Right lung (tissue), 10 donors: ENCODE measurements at places on chromosomes 2 and 18. TPM values are rescaled to one million over a fixed set of nuclear protein-coding genes. Genes with fewer than 3 reads are reported as not detected.

Gene RFX8
- polyA plus RNA-seq, result 0.91 TPM

DNA sequence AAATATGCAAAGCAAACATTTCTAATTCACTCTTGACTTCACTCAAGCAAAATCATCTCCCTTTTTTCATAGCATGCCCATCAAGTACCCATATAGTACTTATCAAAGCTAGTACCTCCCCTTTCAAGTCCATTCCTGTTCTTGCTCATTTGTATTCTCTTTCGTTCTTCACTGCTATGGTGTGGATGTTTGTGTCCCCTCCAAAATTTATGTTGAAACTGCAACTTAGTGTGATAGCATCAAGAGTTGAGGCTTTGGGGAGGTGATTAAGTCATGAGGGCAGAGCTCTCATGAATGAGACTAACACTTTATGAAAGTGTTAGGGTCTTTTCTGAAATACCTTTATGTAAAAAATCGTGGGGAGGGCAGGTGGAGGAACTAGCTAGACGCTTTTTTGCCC lies 52.9 kb downstream of the RNU4ATAC start:
- no peak for DNase-seq

GRCh38 chr2:191645434-191646162 lies 32.3 kb upstream of the NABP1 start:
- DNase-seq, result no peak

DNA sequence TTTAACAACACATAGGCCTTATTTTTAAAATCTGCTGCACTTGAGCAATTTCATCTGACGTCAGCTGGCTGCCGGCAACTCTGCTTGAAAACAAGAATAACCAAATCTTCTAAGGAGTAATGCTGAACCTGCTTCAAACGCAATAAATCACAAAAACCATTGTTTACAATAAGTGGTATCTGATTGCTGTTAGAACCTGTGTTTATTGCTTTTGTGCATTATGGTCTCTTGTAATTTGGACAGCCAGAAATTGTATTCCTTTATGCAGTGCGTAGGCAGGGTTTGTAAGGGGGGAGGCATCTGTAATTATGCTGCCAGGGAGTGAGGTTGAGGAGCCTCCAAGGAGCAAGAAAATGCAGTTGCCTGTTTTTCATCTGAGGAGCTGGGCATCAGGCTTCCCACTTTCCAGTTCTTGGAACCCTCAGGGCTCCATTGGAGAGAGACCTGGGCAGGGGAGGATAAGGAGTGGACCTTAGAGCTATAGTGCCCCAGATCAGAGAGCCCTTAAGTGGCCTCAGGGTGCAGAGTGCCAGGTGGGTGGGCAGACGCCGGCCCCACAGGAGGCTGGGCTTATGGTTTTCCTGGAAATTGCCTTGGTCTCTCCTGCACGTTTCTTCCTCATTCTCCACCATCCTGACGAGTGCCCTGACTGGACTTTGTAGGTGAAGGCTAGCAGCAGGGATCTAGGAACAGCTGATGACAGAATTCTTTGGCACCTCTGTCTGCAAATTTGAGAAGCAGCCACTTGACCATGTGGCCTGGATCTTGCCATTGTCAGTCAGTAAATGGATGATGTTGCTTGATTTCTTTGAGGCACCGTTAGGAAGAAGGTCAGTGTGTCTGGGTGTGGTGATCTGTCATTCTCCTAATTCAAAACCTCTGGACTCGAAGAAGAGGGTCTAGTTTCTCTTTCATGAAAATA lies 129.2 kb downstream of the KLHL29 start:
- no peak for DNase-seq

Gene ERMN
- 0.77 TPM for polyA plus RNA-seq

Gene TFCP2L1
- polyA plus RNA-seq, result 5.5 TPM

DNA sequence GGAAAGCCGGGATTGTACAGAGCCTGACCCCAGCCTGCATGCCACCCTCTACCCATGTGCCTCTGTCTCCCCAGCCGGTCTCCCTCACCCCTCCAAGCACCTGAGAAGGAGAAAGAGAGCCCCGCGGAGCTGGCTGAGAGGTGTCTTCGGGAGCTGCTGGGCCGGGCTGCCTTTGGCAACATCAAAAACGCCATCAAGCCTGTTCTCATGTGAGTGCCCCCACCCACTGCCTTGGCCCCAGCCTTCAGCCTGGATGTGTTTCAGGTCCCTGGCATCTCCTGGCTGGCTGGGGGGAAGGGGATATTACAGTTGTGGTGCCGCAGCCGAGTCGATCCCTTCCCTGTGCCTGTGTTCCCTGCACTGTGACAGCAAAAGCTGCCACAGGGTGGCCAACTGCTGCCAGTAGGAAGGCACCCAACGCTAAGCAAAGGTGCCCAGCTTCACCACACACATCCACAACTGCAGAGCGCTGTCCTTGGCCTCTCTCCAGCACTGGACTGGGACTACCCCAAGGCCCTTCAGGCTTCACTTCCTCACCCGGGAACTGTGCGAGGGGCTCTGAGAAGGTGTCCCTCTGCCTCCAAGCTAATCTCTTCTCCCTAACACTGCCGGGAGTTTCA lies 38.4 kb downstream of the POMC start:
- DNase-seq, result no peak

DNA sequence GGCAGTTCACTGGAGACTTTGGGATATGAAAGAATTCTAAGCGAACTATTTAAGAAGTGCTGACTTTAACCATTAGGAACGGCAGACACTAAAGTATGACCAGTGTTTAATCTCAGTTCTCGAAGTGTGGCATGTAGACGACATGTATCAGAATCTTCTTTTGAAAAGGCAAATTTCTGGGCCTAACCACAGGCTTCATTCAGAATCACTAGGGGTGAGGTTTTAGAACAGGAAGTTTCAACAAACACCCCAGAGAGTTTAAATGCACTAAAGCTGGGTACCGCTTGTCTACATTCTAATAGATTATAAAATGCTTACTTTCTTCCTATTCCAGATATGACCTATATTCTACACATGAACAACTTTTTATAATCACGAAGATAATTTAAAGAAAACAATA lies 180.3 kb downstream of the ANKRD44 start:
- DNase-seq, result no peak

Gene GPAT2
- polyA plus RNA-seq, result 4.2 TPM
